GM12891 (cell line): ENCODE measurements at places on chromosomes 5 and 9.

GRCh38 chr9:73183917-73184861 lies 32.5 kb downstream of the ANXA1 start:
- no peak for DNase-seq

- no peak for DNase-seq
These were observed 66.0 kb downstream of the GNAQ start for GRCh38 chr9:77965445-77966123.

DNA sequence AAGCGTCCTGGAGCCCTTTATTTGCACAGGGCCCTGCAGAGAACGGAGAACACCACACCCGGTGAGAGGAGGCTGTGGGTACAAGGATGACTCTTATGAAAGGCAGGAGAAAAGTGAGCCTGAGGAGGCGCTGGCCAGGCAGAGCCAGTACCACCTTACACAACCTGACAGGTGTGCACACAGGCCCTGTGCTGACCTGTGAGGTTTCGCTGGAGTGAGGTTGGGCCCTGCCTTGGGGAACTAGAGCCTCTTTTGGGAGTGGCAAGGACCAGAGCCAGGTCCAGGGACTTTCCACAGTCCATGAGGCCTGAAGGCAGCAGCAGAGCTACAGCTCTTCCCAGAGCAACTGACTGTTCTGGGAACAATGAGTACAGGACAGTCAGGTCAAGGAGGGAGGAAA lies 3.1 kb downstream of the SRD5A1 start:
- no peak for DNase-seq

DNA sequence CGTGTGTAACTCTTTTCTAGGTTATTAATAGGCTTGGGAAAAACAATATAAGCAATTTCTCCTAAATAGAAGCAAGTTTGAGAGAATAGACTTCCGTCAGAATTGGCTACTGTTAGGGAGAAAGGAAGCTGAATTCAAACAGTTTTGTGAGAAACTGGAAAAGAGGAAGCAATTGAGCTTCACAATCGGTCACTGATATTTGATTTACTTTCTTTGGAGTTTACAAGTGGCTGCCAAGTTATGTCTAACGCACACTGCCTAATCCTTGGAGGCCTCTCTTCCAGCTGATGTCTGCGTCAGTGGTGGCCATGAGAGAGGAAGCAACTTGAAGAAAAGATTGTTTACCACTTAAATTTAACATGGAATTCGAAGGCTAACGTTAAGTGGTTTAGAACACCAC lies 319.5 kb downstream of the ADGRV1 start:
- DNase-seq = no peak
